Activated CD4-positive, alpha-beta T cell treated with anti-CD3 and anti-CD28 coated beads, Interleukin-2, amount 50 U/mL, for 4 hours (primary cell): ENCODE measurements at places on chromosomes 12 and 14.

- no peak for DNase-seq
Observed at GRCh38 chr14:98926801-98927200, 345.2 kb downstream of the BCL11B start.

DNA sequence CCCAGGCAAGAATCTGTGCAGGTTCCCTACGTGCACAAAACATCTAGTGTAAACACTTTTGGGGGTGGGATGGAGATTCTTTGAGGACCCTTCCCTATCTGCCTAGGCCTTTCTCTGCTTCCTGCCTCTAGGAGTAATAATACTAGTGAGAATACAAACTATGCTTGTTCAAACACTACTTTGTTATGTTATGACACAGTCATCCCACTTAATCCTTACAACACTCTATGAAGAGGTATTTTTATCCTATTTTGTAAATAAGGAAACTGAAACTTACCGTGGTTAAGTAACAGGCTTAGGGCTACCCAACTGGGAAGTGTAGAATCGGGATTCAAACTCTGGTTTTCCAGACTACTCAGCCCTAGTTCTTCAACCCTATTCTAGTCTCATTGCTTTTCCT lies 96.5 kb downstream of the KCNA5 start:
- DNase-seq, result no peak

DNA sequence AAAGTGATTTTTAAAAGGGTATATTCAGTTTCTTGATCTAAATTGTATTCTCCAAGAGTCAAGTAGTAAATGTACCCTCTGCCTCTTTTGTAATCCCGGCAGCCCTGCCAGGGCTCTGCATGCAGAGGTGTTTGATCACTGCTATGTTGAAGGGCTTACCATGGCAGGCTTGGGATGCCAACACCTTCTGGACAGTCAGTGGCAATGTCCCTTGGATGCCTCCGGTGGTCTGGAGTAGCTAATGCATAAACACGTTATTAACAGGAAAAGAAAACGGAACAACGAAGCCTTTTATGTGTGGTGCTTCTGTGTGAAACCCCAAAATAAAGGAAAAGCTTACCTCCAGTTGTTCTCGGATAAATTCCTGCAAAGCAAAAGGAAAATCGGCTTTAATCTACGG lies 19.9 kb downstream of the EIF2B2 start:
- no peak for DNase-seq

- DNase-seq, result no peak
Observed at GRCh38 chr14:50615056-50615455, 53.0 kb downstream of the SAV1 start.

DNA sequence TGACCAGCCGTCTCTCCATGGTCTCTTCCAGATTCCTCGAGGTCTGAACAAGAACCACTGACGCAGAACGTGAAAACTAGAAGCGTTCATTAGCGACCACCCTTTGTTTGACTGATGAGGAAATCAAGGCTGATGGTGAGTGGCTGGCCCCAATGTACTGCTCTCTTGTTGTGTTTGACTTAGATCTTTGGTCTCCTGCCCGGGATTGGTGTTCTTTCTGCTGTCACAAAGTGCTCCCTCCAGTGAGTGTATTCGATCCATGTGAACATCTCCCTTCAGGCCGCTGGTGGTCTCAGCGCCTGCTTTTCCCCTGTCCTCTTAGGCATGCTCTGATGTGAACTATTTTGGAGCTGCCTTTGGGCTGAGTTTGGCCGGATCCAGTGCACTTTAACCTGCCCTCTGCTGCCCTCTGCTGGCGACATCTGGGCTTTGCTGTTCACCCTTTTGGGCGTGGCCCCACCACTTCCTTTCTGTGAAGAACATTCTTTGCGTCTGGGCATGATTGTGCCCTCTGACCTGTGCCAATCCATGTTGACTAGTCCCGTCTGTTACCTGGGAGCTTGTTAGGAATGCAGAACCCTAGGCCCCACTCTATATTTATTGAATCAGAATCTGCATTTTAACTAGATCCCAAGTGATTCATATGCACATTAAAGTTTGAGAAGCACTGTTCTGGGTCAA lies 279.1 kb downstream of the TTC6 start:
- peak; percentile 58 for DNase-seq

DNA sequence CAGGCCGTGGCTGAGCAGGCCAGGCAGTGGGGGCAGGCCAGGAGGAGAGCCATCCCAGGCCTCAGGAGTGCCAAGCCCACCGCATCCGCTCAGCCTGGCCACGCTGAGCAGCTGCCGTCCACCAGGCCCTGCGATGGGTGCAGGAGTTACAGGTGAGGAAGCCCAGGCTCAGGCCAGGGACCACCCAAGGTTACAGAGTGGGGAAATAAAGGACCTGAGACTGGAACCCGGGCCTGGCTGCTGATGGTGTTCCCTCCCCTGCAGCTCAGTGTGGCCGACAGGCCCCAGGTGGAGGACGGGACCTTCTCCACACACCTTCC lies 49.0 kb upstream of the DIO3 start:
- no peak for DNase-seq

GRCh38 chr12:56785141-56785865 lies 22.2 kb downstream of the HSD17B6 start:
- no peak for DNase-seq

GRCh38 chr12:30763053-30763452 lies 8.3 kb upstream of the CAPRIN2 start:
- DNase-seq, result no peak

DNA sequence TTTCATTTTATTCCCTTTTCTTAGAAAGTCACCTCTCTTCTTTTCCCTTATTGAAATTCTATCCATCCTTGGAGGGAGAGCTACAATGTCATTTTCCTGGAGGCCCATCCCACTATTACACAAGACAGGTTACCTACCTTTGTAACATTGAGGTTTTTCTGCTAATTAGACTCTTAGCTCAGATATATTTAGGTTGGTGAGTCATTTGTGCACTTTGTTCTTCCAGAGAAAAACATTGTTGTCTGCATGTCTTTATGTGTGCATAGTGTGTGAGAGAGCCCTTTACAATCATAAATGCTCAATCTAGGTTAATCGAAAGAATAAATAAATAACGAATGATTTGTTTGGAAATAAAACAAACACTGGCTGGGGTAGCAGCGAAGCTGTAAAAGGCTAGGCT lies 191.8 kb downstream of the DACT1 start:
- DNase-seq, result no peak

- DNase-seq, result no peak
Observed at GRCh38 chr14:105077649-105077995, 12.4 kb upstream of the GPR132 start.

GRCh38 chr12:115709540-115710011 lies 567.9 kb downstream of the MED13L start:
- no peak for DNase-seq

DNA sequence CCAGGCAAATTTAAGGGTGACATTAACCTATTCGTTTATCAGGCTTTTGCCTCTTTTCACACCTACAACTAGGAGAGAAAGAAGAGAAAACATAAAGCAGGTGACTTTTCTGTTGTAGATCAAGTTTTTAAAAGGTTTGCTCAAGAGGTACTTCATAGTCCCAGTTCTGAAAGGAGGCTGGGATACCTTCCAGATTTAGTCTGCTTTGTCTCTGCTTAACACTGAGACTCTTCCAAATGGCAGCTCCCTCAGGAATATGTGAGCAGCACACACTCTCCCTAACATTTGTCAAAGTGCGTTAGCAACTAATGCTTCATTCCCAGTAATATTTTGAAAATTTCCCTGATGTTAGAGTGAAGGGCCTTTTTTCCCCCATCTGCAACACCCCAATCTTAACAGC lies 133.7 kb upstream of the RASSF8 start:
- DNase-seq, result no peak

DNA sequence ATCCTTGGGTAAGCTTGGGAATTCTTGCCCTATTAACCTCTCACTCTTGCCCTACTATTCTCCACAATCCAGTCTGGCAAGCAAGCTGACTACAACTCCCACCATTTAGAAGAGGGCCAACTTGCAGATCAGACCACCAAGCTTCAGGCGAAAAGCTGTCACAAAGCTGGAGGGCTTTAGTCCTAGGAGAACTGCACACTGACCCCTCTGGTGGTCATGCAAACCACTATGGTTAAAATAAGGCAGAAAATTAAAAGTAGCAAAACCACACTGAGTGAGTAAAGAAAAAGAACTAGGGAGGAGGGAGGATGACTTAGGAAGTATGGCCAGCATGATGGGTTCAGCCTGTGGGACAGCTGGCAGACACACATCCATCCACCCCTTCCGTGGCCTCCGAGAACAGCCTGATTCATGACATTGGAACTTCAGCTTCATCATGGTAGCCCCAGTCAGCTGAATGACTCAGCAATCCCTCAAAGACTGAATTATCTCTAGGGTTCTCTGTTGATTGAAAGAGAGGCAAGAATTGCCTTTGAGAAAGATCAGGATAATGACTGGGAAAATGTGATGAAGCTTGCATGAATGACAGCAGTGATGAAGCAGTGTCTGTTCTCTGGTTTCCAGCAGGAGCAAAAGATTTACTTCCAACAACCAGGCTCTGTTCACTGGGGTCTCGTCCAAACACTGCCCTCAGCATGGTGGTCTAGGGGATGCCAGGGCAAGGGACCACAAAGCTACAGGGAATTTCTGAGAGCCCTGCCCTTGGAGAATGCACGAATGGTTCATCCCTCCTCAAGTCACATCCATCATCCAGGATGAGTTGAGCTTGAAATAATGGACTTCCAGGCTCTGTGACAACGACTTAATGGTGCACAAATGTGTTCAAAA lies 24.4 kb downstream of the PITPNM2 start:
- no peak for DNase-seq

DNA sequence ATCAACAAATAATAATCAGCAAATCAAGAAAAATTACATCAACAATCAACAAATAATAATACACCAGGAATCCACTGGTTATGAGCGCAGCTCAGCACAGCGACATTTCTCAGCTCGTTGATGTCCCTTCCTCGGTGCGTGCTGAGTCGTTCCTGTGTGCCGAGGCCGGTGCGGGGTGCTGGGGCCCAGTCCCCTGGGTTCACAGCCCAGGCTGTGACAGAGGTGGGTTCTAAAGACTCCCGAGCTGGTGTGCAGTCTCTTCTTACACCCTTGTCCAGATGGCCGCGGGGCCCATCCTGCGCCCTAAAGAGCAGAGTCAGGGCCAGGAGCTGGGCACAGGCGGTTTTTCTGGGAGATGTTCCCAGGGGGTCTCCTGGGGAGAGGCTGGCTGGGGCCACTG lies 26.9 kb upstream of the TRAF3 start:
- DNase-seq, result no peak

DNA sequence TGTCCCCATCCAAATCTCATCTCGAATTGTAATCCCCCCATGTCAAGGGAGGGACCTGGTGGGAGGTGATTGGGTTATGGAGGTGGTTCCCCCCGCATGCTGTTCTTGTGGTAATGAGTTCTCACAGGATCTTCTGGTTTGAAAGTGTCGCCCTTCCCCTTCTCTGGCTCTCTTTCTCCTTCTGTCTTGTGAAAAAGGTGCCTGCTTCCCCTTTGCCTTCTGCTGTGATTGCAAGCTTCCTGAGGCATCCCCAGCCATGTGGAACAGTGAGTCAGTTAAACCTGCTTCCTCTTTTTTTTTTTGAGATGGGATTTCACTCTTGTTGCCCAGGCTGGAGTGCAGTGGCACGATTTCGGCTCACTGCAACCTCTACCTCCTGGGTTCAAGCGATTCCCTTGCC lies 104.0 kb downstream of the CCDC91 start:
- no peak for DNase-seq

DNA sequence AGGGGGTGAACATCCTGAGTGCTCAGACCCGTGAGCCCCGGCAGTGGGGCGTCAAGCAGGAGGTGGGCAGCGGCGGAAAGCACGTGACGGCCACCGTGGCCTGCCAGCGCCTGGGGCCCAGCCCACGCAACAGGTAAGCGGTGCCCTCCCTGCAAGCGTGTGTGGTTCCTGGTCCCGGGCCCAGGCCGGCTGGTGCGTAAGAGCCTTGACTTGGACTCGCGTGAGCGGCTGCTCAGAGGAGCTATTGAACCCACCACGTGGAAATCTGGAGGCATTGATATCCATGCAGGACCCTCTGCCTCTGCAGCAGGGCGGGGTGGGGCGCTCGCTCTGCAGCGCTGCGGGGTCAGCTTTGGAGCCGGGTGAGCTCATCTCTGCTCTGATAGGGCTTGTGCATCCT lies 277.0 kb downstream of the TMEM132C start:
- DNase-seq, result no peak

GRCh38 chr14:65043893-65044595 lies 57.3 kb downstream of the FNTB start:
- no peak for DNase-seq

DNA sequence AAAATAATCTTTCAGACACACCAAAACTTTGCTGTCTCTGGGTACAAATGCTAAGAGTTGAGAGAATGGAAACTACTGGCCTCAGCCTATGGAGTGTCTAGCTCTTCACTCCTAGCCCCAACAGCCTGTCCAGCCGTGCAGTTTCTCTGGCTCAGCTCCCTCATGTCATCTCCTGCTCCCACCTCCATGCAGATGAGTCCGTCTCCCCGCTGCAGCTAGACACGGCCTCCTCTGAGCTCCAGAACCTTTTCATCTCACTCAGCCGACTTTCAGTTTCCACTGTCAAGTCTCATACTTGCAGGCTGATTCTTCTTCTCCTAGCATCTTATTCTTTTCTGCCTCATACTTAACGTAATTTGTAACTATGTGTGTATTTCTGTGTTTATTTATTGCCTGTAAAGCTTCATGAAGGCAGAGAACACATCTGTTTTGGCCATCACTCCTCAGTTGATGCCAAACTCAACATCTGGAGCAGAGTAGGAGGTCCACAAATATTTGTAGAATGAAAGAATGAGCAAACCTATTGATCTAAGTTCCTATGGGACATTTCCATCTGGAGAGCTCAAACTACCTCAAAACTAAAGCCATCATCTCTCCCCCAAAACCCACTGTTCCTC lies 139.8 kb upstream of the PWP1 start:
- DNase-seq, result no peak
